Fibroblast of the aortic adventitia (primary cell): ENCODE measurements at places on chromosomes 4 and X.

GRCh38 chr4:53987761-53988171 lies 76.6 kb downstream of the CHIC2 start:
- DNase-seq: peak; percentile 70

DNA sequence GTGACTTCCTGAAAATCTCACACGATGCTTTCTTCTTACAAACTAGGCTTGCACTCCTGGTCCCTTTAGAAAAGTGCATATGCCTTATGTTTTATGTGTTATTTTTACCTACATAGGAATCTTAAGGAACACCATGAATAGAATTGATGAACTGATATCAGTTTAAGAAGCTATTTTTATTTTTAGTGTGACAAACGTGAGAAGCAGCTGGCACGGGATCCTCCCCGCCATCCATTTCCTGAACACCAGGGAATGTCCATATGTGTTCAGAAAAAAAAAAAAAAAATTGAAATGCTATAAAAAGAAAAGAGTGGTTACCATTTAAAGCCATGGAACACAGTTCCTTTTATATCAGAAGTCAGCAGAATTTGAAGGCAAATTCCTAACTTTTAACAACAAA lies 1096.1 kb upstream of the PRKX start:
- no peak for DNase-seq

DNA sequence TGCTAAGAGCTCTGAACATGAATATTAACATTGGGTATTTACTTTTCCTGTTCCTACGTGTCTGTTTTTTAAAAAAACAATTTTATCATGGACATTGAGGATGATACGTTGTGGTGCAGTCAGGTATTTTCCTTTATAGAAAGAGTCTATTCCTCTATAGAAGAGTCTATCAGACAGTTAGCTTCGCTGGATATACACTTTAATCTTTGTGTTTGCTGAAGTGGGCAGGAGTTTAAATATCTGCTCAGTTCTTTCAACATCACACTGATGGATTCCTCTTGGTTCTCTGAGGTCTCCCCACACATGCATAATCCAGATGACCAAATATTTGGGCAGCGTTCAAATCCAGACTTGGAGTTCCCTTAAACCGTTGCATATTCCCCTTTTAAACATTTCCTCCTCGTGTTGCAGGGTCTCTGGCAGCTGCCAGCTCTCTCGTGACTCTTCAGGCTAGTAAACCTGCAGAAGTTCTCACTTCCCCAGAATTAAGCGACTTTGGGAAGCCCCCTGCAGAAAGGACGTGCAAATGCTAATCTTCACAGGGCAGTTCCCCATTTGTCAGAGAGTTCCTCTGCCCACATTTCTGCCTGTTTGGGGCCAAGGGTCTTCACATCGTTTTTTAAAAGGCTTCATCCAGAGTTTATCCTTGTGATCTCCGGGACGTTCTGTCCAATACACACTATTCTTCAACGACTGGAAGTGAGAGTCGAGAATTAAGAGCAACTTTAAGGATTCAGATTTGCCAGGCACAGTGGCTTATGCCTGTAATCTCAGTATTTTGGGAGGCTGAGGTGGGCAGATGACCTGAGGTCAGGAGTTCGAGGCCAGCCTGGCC lies 20.5 kb upstream of the DHRSX start:
- DNase-seq: no peak

DNA sequence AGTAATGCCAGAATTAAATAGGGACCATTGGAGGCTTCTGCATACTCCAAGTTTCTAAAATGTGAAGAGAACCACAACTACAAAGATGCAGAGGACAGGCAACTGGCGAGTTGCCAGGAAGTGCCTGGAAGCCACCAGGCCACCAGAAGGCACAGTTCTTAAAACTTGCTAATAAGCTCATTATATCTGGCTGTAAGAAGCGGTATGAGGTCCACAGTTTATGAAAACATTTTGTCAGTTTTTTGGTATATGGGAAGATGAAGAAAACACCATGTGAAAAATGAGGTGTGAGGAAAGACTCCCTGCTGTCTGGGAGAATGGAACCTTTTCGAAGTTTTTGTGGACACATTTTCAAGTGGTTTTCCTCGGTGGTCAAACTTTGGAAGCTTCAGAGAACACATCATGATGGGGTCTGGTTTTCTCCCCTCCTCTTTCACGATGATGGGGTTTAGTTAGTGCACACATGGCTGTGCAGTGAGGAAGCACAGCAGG lies 202.7 kb downstream of the NR3C2 start:
- DNase-seq: no peak

DNA sequence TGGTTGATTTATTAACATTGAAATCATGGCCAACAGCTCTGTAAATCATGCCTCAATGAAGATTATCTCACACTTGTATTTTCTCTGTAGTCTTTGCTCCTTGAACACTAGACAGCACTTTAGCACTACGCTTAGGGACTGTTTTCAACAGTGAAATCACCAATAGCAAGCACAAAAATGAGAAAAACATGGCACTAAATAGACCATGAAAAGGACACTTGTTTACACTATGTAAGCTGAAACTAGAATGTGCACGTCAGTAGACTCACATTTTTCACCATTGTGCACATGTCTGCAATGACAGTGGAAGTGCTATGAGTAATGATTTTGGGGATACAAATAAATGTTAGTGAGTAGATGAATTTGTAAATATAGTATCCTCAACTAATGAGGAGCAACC lies 3.1 kb downstream of the BMP2K start:
- DNase-seq: no peak

- no peak for DNase-seq
Measured at GRCh38 chr4:20680736-20681135, 19.5 kb upstream of the PACRGL start.

- DNase-seq: no peak
Measured at GRCh38 chrX:119984652-119985051, 41.1 kb upstream of the NKAP start.

DNA sequence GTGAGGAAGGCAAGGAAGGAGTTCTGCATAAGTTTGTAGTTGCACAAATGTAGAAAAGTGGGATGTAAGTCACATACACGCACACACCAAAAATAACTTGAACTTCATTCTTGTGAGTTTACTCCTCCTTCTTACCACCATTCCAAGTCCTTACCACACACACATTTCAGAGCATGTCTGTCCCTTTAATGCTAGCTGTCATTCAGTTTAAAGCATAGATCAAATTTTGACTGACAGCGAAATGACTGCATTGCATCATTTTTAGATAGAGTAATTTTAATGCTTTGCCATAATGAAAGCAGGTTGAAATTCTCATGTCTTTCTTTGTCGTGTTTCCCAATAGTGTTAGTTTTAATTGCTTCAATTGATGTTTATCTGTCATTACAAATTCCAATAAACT lies 629.6 kb upstream of the HTR2C start:
- DNase-seq: no peak

GRCh38 chr4:48015678-48016077 lies 803 bp downstream of the CNGA1 start:
- DNase-seq: no peak

DNA sequence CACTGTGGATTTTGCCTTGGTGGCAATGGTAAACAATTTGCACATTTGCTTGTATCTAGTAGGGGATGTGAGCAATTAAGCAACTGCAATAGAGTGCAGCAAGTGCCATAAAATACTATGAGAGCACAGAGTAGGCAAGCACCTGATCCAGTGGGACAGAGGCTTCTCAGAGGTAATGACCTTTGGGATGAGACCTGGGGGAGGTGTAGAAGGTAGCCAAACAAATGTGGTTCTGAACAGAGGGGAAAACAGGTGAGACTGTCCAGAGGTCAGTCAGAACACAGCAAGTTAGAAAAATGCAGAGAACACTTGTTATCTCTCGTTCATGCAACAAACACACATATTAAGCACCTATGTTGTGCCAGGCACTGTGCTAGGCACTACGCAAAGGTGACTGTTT lies 21.4 kb upstream of the ANK2 start:
- DNase-seq: no peak

- no peak for DNase-seq
Measured at GRCh38 chr4:19010761-19011160, 989.2 kb upstream of the LCORL start.

GRCh38 chr4:89324671-89325070 lies 17.1 kb upstream of the GPRIN3 start:
- no peak for DNase-seq

- peak; percentile 30 for DNase-seq
Measured at GRCh38 chr4:148112231-148112982, 329.8 kb downstream of the NR3C2 start.

DNA sequence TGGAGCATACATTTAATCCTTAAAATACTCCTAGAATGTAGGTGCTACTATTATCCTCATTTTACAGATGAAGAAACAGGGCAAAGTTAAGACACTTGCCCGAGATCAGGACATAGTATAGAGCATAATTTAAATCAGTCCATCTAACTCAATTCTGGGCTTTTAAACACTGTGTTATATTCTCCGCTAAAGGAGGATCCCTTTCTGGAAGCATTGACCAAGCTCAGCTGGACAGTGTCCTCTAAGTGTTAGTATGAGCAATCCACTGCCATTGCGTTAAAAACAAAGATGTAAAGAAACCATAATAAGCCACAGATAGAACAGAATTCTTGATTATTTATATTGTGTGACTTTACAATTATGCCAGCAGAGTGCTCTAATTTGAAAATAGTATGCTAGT lies 207.0 kb downstream of the ARHGAP24 start:
- DNase-seq: no peak

DNA sequence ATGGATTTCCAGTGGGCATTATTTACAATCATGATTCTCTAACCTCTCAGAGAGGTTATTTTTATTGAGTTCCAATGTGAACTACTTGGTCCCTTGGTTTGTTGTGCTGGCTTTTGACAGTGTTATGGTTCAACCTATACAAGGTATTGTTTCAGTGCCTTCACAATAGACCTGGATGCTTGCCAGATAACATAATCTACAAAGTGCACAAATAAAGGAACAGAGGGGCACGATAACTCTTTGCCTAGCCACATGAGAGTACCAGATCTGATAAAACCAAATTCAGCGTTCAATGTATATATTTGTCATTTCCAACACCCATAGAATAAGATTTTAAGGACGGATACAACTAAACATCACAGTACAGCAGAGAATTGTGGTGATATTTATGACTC lies 120.8 kb downstream of the RASL11B start:
- no peak for DNase-seq

GRCh38 chrX:126770179-126770578 lies 49.4 kb upstream of the PRR32 start:
- DNase-seq: no peak
